ENCODE measurements at places on chromosomes 16 and 17.

GRCh38 chr17:2024572-2025219 lies 438 bp downstream of the RTN4RL1 start:
- no peak for DNase-seq

- no peak for DNase-seq
Observed at GRCh38 chr17:64332502-64332901, 58.2 kb downstream of the PECAM1 start.

DNA sequence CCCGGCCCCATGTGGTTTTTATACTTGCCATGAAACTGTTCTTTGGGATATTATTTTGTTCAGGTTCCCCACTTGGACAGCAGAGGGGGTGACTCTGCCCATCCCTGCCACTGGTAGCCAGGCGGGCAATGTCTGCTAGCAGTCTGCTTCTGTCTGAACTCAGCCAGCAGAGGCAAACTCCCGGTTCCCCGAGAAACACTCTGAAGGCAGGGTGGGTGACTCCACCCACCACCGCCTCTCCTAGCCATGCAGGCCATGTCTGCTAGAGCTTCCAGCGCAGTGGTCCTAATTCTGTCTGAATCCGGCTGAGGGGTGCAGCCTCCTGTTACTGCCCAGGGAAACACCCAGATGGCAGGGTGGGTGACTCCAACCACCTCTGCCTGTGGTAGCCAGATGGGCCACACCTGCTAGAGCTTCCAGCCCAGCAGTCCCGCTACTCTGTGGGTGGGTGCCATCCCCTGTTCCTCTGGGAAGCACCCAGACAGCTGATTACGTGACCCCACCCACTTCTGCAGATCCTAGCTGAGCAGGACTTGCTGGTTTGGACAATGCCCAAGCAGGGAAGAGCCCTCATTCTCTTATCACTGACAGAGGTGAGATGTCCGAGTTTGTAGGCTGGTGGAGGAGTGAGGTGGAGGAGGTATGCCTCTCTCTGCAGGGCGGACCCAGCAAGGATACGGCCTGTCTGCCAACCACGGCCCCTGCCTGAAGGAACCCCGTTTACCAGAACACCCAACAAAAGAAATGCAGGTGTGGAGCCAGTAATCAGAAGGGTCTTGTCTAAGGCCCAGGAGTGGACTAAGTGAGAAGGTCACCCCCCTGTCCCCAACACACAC lies 22.4 kb downstream of the NLRP1 start:
- no peak for DNase-seq

DNA sequence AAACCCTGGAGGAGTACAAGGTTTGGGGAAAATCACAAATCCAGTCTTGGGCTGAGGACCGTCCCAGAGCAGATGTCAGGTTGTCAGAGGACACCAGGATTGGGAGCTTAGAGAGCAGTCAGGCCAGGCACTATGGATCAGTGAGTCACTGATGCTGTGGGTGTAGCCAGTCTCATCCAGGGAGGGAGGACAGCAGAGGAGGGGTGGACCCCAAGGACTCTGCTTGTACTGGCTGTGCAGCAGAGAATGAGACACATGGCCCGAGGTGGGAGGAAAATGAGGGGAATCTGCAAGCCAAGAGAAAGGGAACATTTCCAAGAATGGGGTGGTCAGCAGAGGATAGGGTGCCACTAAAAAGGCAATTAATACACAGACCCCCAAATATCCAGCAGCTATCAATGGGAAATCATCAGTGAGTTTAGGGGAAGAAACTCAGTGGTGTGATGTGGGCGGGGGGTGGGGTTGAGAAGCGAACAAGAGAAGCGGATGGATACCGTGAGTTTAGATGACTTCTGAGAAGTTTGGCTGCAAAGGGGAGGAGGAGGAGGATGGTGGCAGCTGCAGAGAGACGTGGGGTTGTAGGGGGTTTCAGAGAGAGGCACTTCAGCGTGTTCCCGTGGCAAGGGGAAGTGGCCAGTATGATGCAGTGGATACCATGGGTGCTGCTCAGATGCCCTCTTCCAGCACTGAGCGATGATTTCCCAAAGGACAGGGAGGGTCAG lies 43.9 kb downstream of the ARHGAP27 start:
- DNase-seq: no peak

DNA sequence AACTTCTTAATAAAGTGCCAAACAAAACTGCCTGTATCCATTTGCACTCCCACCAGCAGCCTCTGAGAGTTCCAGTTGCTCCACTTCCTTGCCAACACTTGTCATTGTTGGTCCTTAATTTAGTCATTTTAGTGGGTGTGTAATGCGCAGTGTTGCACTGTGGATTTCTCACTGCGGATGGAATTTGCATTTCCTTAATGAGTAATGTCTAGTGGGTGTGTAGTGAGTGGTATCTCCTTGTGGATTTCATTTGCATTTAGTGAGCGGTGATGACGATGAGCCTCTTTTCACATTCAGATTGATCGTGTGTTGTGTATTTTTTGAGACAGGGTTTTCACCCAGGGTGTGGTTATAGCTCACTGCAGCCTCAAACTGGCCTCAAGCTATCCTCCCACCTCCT lies 4.1 kb upstream of the MSLN start:
- no peak for DNase-seq

Data from stimulated activated CD4-positive, alpha-beta T cell treated with anti-CD3 and anti-CD28 coated beads, Interleukin-2, amount 100 ng/mL, for 4 hours (primary cell).